GM20000 (cell line): ENCODE measurements at places on chromosomes 16 and 17.

DNA sequence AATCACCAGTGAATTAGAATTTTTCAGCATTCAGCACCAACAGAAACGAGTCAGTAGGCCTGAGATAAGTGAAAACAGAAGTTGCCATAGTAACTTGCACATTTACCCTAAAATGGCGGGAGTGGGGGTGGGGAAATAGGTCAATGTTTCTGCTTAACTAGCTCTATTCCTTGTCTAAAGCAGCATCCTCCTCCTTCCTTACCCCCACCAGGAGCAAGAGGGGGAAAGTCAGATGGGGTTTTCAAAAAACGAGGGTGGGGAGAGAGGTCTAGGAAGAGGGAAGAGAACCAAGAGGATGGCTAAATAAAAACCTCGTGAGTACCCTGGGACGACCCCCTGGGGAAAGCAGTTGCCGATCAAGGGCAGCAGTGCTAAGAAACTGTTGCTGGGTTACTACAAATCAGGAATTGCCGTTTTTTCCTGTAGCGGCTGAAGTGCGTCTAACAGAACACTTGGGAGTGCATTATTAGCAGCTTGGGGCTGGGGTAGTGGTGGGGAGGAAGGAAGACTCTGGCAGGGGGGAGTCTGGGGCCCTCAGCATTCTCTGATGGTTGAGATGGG, 34.4 kb upstream of the MNT start:
- DNase-seq: no peak

- peak; percentile 49 for DNase-seq
Observed at GRCh38 chr17:14301279-14302090, 604 bp downstream of the HS3ST3B1 start.

GRCh38 chr16:672371-672770, 3.1 kb upstream of the RHBDL1 start:
- DNase-seq: no peak

GRCh38 chr16:47638175-47638574, 177.0 kb downstream of the PHKB start:
- no peak for DNase-seq

DNA sequence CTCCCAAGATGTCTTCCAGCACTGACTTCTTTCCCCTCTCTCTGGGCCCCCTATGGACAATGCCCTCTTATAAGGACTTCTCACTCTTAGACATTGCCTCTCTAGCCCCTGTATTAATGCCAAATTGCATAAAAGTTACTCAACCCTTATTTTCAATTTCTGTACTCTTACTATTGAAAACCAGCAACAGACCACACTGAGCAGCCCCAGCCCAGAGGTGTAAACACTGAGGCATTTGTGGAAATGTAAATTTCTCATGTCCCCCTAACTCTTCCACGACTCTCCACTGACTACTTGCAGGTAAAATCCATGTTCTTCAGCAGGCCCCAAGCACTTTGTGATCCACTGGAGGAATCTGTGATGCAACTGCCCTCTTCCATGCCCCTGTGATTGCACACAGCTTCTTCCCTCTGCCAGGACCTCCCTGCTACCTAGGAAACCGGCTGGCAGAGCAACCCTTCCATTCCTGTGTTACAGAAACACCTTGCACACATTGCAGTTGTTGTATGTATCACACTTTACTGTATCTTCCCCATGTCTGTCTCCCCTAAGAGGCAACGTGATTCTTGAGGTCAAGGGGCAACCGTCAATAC, 4.4 kb downstream of the N4BP1 start:
- no peak for DNase-seq

DNA sequence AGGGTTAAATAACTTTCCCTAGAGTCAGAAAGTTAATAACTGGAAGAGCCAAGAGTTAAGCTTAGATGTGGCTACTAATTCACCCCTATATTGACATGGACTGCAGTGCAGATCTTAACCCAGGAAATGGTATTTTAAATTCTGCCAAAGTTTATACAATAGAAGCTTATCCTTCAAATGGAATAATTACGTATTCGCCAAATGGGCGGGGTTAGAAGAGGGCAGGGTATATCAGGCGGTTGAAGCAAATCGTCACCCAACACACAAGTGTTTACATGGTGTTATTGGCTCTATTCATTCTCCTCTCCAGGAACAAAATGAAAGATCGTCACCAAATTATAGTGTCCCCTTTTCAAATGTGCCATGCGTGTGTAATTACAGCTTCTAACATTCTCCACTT, 182.7 kb downstream of the PRKCB start:
- no peak for DNase-seq

DNA sequence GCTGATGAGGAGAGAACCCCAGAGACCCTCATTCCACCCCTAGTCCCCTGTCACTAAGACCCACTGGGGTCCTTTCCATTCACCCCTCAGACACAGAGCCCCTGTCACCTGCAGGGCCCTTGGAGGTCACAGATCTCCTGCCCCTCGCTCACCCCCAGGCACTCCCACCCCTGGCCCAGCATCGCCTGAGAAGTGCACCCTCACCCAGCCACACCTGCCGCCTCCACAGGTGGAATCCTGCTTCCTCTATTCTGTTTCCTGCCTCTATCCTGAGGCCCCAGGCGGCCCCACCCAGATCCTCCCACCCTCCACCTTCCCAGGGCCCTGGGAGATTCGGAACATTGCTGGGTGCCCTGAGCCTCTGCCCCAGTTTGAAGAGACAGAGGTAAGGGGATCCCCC, 13.8 kb upstream of the KRT17 start:
- no peak for DNase-seq

DNA sequence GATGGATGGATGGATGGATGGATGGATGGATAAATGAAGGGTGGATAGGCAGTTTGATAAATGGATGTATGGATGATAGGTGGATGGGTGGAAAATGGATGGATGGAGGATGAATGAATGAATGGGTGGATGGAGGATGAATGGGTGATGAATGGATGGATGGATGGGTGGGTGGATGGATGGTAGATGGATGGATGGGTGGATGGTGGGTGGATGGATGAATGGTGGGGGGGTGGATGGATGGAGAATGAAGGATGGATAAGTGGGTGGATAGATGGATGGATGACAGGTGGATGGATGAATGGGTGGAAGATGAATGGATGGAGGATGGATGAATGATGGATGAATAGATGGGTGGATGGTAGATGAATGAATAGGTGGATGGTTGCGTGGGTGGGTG, 70.1 kb upstream of the BCO1 start:
- no peak for DNase-seq
